ENCODE measurements at places on chromosomes 6 and 20.
A peak's percentile ranks its signal among the peaks of the same experiment; 100 is the strongest.

DNA sequence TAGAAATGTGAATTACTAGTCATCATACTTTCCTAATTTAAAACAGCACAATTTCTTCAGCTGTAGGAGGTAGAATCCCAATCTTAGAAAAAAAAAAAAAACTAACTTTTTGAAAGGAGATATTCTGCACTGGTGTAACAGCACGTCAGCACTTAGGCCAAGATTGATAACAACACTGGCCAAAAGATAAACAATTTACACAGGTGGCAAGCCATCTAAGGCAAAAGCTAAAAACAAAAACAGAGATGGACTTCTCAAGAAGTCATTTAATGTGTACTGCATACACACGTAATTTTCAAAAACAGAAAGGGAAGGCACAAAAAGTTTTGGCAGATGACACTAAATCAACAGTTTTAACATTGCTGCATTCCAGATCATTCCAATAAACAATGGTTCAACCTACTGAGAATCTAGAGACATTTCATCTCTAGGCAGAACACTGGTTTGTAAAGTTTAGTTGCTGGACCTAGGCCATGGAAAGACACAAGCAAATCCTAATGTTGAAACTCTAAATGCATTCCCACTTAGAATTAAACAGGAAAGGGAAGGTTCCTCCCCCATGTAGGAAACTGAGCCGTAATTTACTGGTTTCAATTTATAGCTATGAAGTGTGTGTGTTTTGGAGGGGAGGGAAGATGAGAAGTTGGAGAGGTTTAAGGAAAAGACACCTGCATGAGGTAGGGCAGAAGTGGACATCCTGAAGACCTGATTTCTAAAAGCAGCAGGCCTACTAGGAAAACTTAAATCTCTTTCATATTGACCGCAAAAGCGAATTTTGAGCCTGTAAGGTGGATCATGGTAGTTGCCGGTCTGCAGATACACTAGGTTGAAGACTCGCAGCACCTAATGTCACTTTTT, 1.3 kb downstream of the GCLC start:
- DNase-seq, result no peak
- H3K4me1 ChIP-seq, result peaks cover 12% of the 10 kb centered on the region
- peak overlapping the region; percentile 47 for H3K27ac ChIP-seq

GRCh38 chr20:1119128-1119505, 715 bp downstream of the PSMF1 start:
- H3K27me3 ChIP-seq, result no peaks in the 10 kb centered on the region
- DNase-seq, result no peak
- H3K27ac ChIP-seq, result peak overlapping the region; percentile 34

DNA sequence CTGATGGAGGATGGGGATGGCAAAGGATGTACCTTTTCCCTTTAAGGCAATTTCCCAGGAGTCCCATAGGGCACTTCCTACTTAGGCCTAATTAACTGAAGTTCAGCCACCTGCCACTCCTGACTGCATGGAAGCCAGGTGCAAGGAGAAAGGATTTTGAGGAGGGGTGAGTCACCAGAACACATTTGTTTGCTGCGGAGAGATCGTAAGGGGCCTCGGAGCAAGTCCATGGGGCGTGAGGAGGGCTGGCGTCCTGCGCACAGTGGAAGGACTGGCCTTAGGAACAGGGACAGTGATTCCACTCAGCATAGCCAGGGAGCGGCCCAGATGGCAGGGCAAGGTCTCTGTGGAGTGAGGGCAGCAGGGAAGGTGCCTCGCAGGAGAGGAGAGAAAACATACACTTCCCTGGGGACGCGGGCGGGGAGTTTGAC, 11.8 kb upstream of the MAP1LC3A start:
- H3K27ac ChIP-seq, result no peak overlapping the region
- no peak overlapping the region for H3K4me3 ChIP-seq
- peaks cover 2% of the 10 kb centered on the region for H3K36me3 ChIP-seq
- no peaks in the 10 kb centered on the region for H3K4me1 ChIP-seq
- H3K27me3 ChIP-seq, result no peaks in the 10 kb centered on the region

DNA sequence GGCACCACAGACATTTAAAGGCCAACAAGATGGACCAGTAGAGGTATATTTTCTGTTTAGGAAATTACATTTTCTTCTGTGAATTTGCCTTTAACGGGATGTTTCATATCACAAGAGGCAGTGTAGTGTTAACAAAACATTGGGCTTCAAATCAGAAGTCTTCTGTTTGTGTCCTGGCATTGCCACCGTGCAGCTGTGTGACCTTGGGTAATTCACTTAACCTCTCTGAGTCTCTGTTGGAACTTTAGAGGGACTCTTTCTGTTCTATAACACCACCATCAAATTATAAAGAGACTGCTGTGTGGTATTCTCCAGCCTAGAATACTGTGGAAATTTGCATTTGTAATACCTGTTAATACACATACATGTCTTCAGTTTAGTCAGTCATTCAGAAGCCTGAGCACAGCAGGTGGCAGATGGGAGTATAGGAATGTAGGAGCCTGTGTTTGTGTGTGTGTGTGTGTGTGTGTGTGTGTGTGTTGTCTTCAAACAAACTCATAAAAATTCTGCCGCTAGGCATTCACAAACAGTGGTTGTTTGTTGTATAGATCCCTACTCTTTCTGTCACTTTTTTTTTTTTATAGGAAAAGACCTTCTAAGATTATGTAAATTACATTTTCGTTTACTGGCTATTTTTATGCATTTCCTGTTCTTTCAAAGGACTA, 22.6 kb downstream of the UST start:
- no peak overlapping the region for H3K4me3 ChIP-seq
- no peak overlapping the region for H3K27ac ChIP-seq
- H3K36me3 ChIP-seq, result no peaks in the 10 kb centered on the region
- no peak for DNase-seq

DNA sequence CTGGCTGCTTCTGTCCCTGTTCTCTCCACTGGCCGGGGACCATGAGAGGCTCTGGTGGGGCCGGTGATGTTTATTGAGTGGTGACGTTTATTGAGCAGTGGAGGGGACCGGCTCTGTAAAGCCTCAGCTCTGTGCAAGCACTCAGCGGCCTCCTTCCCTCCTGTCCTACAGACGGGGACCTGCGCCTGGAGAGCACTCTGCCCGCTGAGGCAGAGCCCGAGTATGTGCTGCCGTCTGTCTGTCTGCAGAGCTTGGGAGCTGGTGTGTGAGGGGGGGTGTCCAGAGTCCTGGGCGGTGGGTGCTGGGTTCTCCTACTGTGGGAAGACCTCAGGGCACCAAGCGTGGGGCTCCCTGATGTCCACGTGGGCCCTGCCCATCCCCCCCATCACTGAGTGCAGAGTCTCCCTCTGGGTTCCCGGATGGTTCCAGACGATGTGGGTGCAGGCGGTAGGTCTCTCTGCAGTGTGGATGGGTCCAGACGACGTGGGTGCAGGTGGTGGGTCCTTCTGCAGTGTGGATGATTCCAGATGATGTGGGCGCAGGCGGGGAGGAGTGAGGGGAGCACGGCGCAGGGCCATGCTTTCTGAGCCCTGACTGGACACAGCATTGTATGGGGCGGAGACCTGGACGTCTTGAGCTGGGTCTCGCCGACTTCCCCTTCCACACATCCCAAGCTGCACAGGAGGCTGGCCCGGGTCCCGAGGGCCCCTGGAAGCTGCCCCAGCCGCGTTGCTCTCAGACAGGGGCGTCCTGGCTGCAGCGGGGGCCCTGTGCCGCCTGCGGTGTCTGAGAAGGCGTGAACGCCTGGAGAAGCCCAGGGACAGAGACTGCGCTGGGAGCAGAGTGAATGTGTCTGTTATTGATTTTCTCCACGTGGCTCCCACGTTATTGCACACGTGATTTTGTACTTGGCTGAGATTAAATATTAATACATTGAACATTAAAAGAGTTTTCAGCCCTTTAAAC, 14.9 kb upstream of the BHLHE23 start:
- H3K4me3 ChIP-seq, result no peak overlapping the region
- H3K27ac ChIP-seq, result no peak overlapping the region
- H3K4me1 ChIP-seq, result peaks cover 4% of the 10 kb centered on the region
- peak; percentile 81 for DNase-seq
- H3K36me3 ChIP-seq, result no peaks in the 10 kb centered on the region

GRCh38 chr6:14848019-14848418, 397.9 kb upstream of the JARID2 start:
- no peak for DNase-seq
- no peak overlapping the region for H3K4me3 ChIP-seq
- no peak overlapping the region for H3K27ac ChIP-seq
- H3K4me1 ChIP-seq, result no peaks in the 10 kb centered on the region
- no peaks in the 10 kb centered on the region for H3K27me3 ChIP-seq

- no peaks in the 10 kb centered on the region for H3K27me3 ChIP-seq
- H3K4me1 ChIP-seq, result no peaks in the 10 kb centered on the region
- H3K4me3 ChIP-seq, result no peak overlapping the region
- H3K27ac ChIP-seq, result no peak overlapping the region
These were observed 12.4 kb downstream of the KIF3B start for GRCh38 chr20:32289661-32290431.

DNA sequence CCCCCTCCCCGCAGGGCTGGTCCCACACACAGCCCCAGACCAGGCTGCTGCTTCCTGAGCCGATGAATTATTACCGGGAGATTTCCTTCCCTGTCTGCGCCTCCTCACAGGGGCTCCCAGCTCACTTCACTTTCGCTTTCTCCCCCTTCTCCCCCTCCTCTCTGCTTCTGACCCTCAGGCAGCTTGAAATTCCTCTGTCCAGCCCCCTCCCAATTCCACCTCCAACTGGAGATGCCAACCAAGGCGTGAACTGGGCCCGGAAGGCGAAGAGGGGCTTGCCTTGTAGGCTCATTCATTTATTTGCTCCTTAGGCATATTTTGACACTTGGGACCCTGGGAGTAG, 1.7 kb upstream of the TCF15 start:
- DNase-seq, result no peak
- H3K4me3 ChIP-seq, result no peak overlapping the region
- H3K27ac ChIP-seq, result no peak overlapping the region
- H3K4me1 ChIP-seq, result no peaks in the 10 kb centered on the region

DNA sequence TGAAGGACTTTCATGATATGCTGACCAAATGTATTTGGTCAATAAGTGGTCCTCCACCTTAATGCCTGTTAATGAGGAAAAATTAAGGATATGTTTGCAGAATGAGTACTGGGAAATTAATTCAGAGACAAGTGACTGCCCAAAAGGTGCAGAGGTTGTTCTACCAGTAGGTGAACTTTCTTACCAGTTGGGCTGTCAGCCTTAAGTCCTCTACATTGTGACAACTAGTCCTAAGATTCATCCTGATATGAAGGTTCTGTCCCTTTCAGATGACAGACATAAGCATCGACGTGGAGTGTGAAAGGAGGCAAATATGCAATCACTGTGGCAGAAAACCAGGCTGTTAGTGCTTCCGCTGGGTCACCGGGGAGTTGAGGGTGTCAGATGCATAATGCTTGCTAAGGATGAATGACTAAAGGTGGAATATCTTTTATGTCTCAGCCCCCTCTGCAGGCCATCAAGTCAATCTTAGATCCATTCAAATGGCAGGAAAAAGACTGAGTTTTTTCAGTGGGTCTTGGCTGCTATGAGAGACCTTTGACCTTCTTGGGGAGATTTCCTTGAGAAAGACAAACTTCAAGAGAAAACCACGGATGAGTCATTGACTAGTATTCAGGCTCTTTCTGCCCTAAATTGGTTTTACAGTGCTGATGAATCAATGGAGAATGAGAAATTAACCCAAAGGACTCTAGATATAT, 226.0 kb downstream of the TPBG start:
- H3K27me3 ChIP-seq, result no peaks in the 10 kb centered on the region
- H3K4me1 ChIP-seq, result peaks cover 6% of the 10 kb centered on the region
- H3K36me3 ChIP-seq, result no peaks in the 10 kb centered on the region
- H3K27ac ChIP-seq, result peak overlapping the region; percentile 14
- no peak overlapping the region for H3K4me3 ChIP-seq

DNA sequence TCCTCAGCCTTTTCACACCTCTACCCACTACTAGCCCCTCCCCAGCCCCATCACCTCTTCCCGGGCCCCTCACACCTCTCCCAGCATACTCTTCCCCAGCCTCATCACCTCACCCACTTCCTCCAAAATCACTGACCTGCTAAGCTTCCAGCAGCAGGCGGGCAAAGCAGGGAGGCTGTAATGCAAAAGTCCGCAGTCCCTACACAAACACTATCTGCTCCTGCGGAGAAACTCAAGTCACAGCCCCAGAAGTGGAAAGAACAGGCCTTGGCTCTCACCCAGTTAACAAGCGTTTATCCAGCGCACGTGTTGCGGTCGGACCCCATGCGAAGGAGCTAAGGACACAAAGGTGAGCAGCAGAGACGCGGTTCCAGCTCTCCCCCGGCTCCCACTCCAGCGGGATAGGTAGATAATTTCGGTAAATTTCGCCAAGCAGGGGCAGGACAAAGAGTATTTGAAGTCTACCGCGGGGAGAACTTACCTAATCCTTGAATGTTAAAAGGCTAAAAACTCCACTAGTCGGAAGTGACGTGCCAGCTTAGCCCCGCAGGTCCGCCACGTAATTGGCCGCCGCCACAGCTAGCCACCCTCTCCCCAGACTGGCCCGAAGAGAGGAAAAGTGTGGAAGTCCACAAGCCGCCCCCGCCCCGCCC, 728 bp upstream of the TRIM39 start:
- H3K36me3 ChIP-seq, result peaks cover 30% of the 10 kb centered on the region
- DNase-seq, result no peak
- H3K27me3 ChIP-seq, result no peaks in the 10 kb centered on the region
- H3K27ac ChIP-seq, result peak overlapping the region; percentile 81

GRCh38 chr20:32368925-32369324, 10.8 kb downstream of the ASXL1 start:
- no peak overlapping the region for H3K27ac ChIP-seq
- no peak overlapping the region for H3K4me3 ChIP-seq
- peaks cover 72% of the 10 kb centered on the region for H3K36me3 ChIP-seq

DNA sequence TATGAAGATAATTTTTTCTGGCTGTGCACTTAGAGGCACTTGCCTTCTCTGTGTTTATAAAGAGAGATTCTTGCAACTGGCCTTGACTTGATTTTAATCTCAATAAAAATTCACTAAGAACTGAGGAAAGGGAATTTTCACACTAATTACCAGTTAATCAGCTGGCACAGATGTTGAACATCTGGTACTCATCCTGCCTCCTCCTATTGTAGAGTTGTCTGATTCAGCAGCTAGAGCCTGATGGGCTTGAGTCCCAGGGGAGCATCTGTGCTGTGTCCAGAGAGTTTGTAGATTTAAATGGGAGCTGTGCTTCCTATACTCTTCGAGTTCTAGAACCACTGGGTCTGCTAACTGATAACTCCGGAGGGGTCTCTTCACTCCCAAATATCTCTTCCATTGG, 284.4 kb upstream of the RNF24 start:
- no peak overlapping the region for H3K4me3 ChIP-seq
- H3K36me3 ChIP-seq, result no peaks in the 10 kb centered on the region
- no peak overlapping the region for H3K27ac ChIP-seq

DNA sequence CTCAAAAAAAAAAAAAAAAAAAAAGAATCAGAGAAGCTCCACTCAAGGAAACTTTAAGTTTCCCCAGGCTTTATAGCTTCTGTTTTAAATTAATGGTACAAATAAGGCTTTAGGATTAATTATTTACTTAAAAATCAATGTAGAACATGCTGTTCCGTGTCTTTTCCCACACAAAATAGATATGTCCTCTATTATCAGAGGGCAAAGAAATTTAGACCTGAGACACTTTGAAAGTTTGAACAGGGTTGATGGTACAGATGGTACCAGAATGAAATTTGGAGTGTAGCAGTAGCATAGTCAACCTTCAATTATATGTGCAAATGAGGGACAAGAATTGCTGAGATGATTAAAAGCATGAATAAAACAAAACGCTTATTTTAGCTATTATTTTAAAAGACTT, 32.2 kb upstream of the REV3L start:
- H3K36me3 ChIP-seq, result no peaks in the 10 kb centered on the region
- no peak for DNase-seq
- H3K4me3 ChIP-seq, result no peak overlapping the region
- H3K27ac ChIP-seq, result no peak overlapping the region
- H3K27me3 ChIP-seq, result no peaks in the 10 kb centered on the region

Data from RWPE2 (cell line).